ENCODE measurements at places on chromosomes 1 and 21.

- DNase-seq, result no peak
These were observed 303.1 kb downstream of the CTH start for GRCh38 chr1:70714149-70714548.

GRCh38 chr1:26783646-26784022 is 4.1 kb upstream of the PIGV start:
- DNase-seq, result no peak

GRCh38 chr1:232016616-232017015 is 390.0 kb downstream of the DISC1 start:
- no peak for DNase-seq

- DNase-seq, result no peak
These were observed 25.6 kb downstream of the PHACTR4 start for GRCh38 chr1:28395181-28395580.

GRCh38 chr1:156434989-156435544 is 65.5 kb downstream of the MEF2D start:
- no peak for DNase-seq

DNA sequence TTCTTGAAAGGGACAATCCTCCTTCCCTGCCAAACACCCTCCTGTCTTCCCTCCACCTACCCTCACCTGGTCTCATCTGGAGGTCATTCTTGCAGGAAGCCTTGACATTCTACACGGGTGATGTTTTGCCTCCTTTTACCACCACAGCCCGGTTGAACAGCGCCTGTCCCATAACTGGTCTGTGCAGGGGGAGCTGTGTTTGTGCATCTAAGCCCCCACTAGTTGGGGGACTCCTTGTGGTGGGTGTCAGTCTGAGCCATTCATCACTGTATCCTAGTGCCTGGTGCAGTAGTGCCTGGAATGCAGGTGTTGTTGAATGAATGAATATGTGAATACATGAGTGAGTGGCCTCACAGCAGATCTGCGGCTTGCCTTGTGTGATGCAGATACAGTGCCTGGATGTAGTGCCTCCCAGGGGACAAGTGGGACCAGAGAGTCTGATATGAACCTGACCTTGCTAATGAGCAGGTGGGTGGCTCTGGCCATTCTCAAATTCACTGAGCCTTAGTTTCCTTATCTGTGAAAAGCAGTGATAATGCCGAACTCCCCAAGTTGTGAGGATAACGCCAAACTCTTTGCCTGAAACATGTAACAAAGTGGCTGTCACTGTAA is 79.8 kb downstream of the OMA1 start:
- no peak for DNase-seq

GRCh38 chr1:99758073-99758511 is 8.3 kb downstream of the FRRS1 start:
- DNase-seq, result no peak

DNA sequence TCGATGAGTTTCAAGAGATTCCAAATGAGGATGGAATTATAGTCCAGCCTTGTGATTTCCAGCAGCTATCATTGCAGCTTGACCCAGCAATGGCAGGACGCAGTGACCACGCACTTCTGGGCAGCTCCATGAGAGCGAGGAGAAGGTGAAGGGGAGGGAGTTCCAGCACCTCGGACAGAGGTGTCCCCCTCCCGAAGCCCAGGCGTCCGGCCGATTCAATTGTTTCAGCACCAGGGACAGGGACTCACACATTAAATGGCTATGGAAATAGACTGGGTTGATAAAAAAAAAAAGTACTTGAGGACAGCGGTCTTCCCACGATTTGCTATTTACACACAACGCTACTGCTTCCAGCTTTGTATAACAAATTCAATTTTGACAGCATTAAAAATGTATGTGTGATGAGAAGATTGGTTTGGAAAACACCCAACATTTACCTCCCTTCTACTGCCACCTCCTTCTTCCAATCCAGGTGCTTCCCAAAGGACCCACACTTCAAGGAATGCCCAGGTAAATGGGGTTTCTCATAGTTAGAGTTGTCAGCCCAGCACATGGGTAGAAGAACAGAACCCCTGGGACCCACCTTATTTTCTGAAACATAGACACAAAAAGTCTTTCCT is 71.8 kb downstream of the DISP3 start:
- DNase-seq, result no peak

DNA sequence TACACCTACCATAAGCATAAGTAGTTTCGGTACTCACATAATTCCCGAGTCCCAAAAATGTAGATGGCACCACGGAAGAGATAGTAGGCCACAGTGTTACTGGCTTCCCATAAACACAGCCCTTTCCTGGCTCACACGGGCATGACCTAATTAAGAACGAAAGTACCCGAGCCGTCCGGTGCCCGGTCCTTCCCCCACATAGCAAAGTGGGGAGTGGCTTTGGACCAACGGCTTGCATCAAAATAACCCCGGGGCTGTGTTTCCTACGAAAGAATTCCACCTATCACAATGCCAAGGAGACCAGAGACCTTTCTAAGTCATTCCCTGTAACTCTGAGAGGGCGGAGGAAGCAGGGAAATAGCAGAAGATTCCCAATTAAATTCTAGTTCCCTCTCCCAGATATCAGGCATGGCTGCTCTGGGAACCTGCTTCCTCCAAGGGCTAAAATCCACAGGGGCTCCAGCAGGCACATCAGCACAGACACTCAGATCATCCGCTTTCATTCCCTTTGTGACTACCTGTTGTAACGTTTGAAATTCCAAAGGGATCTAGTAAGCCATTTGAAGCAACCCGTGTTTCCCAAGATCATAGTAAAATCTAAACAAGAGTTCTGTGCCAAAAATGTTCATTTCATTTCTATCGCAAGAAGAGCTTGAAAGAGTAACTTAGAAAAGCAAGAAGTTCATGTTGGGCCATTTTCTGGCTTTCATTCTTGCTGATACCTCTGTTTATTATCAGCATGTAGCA is at the start of gene TMPRSS3:
TSS of gene TMPRSS3 (minus strand) at position 148 of the 747 bp plus-strand sequence. CDS start 635 bp downstream, outside the sequence.
- DNase-seq, result no peak

DNA sequence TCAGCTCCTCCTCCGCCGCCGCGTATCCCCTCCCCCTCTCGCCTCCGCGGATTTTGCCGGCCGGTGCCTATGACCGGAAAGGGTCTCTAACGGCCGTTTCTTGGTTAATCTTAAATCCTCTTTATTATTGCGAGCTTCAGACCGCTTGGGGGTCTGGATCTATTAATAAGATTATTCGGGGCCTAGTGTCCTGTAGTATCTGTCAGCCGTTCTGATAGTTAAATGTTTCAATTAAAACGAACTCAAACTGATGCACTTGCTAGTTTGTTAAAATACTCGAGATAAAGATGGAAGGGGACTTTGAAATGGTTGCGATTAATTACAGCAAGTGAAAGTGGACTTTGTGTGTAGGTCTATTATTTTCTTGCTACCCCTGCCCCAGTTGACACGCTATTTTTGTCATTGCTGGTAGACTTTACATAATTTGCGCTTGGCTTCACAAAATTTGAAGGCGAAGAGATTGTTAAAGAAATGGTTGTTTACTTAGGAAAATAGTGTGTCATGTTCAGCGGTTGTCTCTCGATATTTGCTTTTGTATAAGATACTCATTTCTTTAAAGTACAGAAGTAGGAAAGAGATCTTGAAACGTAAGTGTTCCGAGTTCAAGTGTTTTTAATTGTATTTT is 779 bp downstream of the SON start:
- peak; percentile 5 for DNase-seq

GRCh38 chr1:236164273-236164672 is 21.9 kb downstream of the GPR137B start:
- no peak for DNase-seq

- no peak for DNase-seq
These were observed 202.7 kb downstream of the RHOU start for GRCh38 chr1:228937851-228938536.

- no peak for DNase-seq
These were observed 57.4 kb downstream of the COL6A1 start for GRCh38 chr21:46038871-46039397.

DNA sequence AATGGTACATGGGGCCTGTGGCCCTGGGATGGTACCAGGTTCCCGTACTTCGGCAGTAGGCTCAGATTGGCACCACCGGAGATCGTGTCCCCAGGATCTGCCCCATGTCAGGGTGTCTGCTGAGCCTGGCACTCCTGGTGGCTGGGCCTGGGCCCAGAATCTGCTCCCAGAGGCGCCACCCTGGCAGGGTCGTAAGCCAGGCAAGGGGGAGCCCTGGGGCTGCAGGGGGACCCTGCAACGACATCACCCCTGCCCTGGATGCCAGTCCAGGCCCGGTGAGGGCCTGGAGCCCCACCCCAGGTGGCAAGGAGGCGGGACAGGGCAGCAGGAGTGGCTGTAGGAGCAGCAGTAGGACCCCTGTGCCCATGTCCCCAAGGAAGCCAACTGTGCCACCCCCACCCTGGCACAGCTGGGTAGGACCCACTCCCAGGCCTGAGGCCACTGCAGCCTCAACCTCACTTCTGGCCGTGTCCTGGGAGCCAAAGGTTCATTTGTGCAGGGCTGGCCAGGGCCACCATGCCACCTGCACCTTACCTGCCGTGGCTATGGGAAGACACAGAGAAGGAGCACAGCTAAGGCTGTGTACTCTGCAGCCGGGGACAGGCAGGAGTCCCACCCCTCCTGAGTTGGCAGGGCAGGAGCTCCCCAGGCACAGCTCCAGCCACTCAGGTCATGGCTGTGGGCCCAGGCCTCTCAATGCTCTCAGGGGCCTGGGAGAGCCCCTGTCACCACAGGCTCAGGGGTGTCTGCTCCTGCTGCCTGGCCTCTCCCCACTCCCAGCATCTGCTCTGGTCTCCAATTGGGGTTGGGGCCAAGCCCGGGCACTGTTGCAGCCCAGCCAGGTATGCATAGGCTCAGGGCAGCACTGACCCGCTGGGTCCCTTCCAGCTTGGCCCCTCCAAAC is 141.7 kb downstream of the EIF4G3 start:
- peak; percentile 42 for DNase-seq

DNA sequence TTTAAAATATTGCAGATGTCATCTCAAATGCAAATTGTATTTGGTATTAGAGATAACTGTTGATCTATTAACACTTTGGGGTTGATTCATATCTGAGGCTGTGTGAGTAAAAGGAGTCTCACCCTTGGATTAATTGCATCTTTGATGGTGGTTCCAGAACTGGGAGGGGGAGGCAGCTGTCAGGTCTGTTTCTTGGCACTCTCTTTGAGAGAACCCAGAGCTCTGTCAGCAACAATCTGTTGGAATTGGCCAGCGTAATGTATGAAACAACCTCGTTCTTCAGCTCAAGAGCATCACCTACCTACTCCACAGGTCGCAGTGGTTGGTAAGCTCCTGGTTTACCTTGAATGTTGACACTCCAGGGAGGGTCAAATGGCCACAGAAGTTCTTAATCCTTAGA is 424.1 kb downstream of the CAMTA1 start:
- DNase-seq, result no peak

DNA sequence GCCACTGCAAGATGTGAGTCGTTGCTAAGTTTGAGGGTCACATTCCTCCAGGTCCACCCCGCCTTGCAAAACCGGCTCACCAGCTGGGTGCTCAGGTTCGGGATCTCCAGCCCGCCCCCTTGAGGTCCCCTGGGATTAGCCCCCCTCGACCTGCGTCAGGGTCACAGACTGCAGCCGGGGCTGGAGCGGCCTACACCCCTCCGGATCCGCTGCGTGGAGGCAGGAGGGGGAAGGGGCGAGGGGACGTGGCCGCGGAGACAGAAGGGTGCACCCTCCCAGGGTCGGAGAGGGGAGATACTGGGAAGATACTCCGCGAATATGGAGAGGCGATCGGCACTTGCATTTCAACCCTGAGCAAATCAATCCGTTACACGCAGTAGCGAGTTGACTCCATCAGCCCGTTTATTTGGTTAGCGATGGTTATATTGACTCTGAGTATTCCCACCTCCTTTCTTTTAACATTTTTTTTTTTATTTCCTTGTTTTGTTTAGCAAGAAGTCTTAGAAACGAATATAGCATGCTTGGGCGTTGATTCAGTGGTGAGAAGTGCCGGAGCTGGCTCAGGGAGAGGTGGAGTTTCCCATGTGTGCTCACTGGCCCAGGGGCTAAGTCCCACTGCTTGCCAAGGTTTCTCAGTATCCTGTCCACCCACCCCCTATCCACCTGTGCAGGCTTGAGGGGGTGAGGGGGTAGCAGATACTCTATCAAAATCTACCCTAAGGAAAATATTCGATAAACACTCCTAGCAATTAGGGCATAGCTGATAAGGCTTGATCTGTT is 997 bp downstream of the IFNAR2 start:
- peak; percentile 37 for DNase-seq

GRCh38 chr1:17381161-17381560 is 9.2 kb downstream of the PADI6 start:
- DNase-seq, result no peak

- DNase-seq, result no peak
These were observed 934 bp downstream of the ASPM start for GRCh38 chr1:197145446-197146024.

- DNase-seq, result no peak
These were observed 8.9 kb upstream of the CD46 start for GRCh38 chr1:207742850-207743555.

- no peak for DNase-seq
These were observed 121.0 kb upstream of the TSPAN2 start for GRCh38 chr1:115210302-115210711.

DNA sequence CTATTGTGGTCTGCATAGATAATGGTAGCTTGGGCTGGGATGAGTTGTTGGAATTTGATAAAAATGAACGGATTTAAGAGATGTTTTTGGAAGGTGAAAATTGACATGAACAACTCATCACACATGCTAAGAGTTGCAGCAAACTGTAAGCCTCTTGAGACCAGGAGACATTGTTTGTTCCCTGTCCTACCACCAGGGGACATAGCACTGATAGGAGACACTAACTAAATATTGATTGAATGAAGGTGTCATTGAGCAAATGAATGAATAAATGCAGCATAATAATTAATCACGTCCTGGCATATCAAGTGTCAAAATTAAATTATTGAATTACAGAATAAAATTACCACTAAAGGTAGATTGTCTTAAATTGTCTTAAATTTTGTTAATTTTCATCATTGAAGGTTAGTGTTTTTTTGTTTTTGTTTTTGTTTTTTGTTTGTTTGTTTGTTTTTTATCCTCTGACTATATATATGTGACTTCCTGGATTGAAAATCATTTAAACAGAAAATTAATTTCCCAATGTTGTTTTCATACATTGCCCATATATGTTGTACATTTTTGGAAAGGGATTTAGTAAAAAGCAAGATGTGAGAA is 285.3 kb upstream of the C1orf105 start:
- no peak for DNase-seq

GRCh38 chr1:168053681-168054080 is 83.0 kb downstream of the GPR161 start:
- no peak for DNase-seq

- no peak for DNase-seq
These were observed 2.2 kb downstream of the NAV1 start for GRCh38 chr1:201540846-201541735.

GRCh38 chr1:53108646-53109580 is 33.5 kb downstream of the SLC1A7 start:
- DNase-seq, result no peak

DNA sequence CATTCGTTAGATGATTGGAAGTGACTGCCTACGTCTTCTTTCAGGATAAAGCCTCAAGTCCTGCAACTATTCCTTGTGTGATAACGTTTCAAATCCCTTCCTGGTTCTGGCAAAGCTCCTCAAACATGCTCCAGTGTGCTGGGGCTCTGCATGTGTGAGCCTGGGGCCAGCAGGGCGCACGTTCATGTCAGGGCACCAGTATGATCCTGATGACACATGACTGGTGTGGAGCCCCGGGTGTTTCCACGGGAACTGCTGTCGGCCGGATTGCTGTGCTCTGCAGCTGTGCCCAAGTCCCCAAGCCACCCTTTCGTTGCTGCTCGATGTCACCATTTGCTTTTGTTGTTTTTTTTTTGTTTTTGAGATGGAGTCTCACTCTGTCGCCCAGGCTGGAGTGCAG is 21.3 kb downstream of the KRTAP10-1 start:
- no peak for DNase-seq
